ENCODE measurements at places on chromosomes 11 and 22. TPM values are rescaled to one million over a fixed set of nuclear protein-coding genes. Genes with fewer than 3 reads are reported as not detected.

TNNT3 gene
- total RNA-seq = 9.7 TPM

RIBC2 gene
- not detected for total RNA-seq

OR52E8 gene
- not detected for total RNA-seq

- no peak overlapping the region for H3K4me3 ChIP-seq
- H3K36me3 ChIP-seq = no peaks in the 10 kb centered on the region
- DNase-seq = no peak
- no peaks in the 10 kb centered on the region for H3K4me1 ChIP-seq
- H3K27ac ChIP-seq = no peak overlapping the region
- no peaks in the 10 kb centered on the region for H3K27me3 ChIP-seq
Observed at GRCh38 chr11:1796413-1797011, 32.8 kb upstream of the CTSD start.

GRCh38 chr22:44249376-44250147, 63.2 kb downstream of the SHISAL1 start:
- H3K36me3 ChIP-seq = no peaks in the 10 kb centered on the region
- H3K27ac ChIP-seq = no peak overlapping the region
- no peak for DNase-seq
- no peaks in the 10 kb centered on the region for H3K4me1 ChIP-seq

DNA sequence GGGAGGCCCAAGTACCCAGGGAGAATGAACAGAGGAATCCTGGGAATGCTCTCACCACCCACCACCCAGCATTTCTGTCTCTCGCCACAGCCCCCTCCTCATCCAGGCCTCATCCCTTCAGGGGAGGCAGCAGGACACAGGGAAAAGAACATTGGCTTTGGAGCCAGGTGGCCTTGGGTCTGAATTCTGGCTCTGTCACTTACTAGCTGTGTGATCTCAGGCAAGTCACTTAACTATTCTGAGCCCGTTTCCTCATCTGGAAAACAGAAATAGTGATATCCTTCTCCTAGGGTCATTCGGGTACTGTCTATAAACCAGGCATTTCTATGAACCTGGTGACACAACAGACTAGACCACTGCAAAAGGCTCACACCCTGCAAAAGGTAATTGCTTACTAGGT, 22.1 kb downstream of the CHRDL2 start:
- H3K4me1 ChIP-seq = no peaks in the 10 kb centered on the region
- no peaks in the 10 kb centered on the region for H3K36me3 ChIP-seq
- H3K27me3 ChIP-seq = no peaks in the 10 kb centered on the region
- H3K4me3 ChIP-seq = no peak overlapping the region
- DNase-seq = no peak
- H3K27ac ChIP-seq = no peak overlapping the region

- peaks cover 7% of the 10 kb centered on the region for H3K36me3 ChIP-seq
- no peak for DNase-seq
- no peak overlapping the region for H3K27ac ChIP-seq
Observed at GRCh38 chr22:31627223-31627731, 34.7 kb downstream of the PISD start.

DNA sequence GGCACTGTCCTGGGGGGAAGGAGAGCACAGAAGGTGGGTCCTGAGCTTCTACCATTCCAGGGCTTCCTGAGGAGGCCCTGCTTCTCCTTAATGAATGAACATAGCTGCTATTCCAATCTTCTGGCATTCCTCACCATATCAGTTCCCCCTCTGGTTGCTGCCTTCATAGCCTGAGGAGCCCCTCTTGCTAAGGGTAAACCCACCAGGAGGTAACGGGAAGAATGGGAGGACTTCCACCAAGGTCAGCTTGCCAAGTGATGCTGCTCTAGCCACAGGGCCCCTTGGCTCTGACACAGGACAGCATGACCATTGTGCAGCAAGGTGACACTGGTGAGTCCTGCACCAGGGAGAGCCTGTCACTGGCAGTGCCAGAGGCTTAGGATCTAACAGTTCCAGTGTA, 1022.5 kb downstream of the TBC1D22A start:
- H3K4me1 ChIP-seq = no peaks in the 10 kb centered on the region
- no peak overlapping the region for H3K4me3 ChIP-seq
- DNase-seq = no peak
- H3K27ac ChIP-seq = no peak overlapping the region
- no peaks in the 10 kb centered on the region for H3K36me3 ChIP-seq
- H3K27me3 ChIP-seq = no peaks in the 10 kb centered on the region

GRCh38 chr22:27241430-27242321, 559.9 kb downstream of the MN1 start:
- no peaks in the 10 kb centered on the region for H3K36me3 ChIP-seq
- H3K27ac ChIP-seq = peak overlapping the region; percentile 68
- H3K4me3 ChIP-seq = no peak overlapping the region
- peaks cover 19% of the 10 kb centered on the region for H3K4me1 ChIP-seq
- DNase-seq = no peak

OR51I1 gene
- not detected for total RNA-seq
